Endothelial cell (in vitro differentiated cells): ENCODE measurements at places on chromosomes 1 and 21. TPM values are rescaled to one million over a fixed set of nuclear protein-coding genes. Genes with fewer than 3 reads are reported as not detected.

NID1 gene
- total RNA-seq = 186 TPM

ANKRD34A gene
- total RNA-seq = 0.56 TPM

RIIAD1 gene
- total RNA-seq = not detected

LCE1D gene
- not detected for total RNA-seq

KIAA1614 gene
- total RNA-seq = 2.6 TPM

LPAR3 gene
- total RNA-seq = 1.2 TPM

ERG gene
- total RNA-seq = 133 TPM

GRCh38 chr1:30359539-30360220 lies 363.7 kb downstream of the MATN1 start:
- no peak for DNase-seq
- H3K27me3 ChIP-seq = peaks cover 6% of the 10 kb centered on the region
- H3K27ac ChIP-seq = no peak overlapping the region
- H3K36me3 ChIP-seq = no peaks in the 10 kb centered on the region
- no peak overlapping the region for H3K4me3 ChIP-seq

GRCh38 chr21:44420416-44421205 lies 34.7 kb upstream of the LRRC3 start:
- no peaks in the 10 kb centered on the region for H3K4me1 ChIP-seq
- H3K27ac ChIP-seq = no peak overlapping the region
- H3K27me3 ChIP-seq = peaks cover 1% of the 10 kb centered on the region
- H3K36me3 ChIP-seq = peaks cover 8% of the 10 kb centered on the region

- peaks cover 78% of the 10 kb centered on the region for H3K36me3 ChIP-seq
- H3K4me3 ChIP-seq = no peak overlapping the region
- H3K4me1 ChIP-seq = peaks cover 11% of the 10 kb centered on the region
These were observed 18.0 kb downstream of the TIE1 start for GRCh38 chr1:43318831-43319230.

- no peak overlapping the region for H3K4me3 ChIP-seq
- no peaks in the 10 kb centered on the region for H3K36me3 ChIP-seq
- no peaks in the 10 kb centered on the region for H3K4me1 ChIP-seq
- no peak for DNase-seq
- no peak overlapping the region for H3K27ac ChIP-seq
These were observed 49.6 kb downstream of the PLA2G4A start for GRCh38 chr1:186878356-186878755.

DNA sequence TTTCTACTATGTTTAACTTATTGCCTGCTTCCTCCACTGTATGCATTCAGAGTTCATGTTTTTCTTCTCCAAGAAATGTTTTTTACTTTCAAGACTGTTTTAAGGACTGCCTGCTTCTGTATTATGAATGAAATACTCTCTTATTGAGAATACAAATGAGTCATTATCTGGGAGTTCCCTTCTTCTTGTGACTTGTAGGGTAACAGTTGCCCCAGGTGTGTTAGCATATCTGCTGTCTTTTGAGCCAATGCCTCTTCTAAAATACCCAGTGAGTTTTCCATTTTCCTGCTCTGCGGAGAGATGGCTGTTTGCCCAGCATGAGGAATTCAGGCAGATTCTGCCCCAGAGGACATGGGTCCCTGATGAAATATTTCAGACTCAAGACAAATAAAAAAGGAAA lies 34.1 kb upstream of the ST6GALNAC5 start:
- no peaks in the 10 kb centered on the region for H3K36me3 ChIP-seq
- no peak for DNase-seq
- no peaks in the 10 kb centered on the region for H3K27me3 ChIP-seq
- no peaks in the 10 kb centered on the region for H3K4me1 ChIP-seq

GRCh38 chr1:77030401-77031105 lies 163.3 kb downstream of the ST6GALNAC5 start:
- H3K27ac ChIP-seq = no peak overlapping the region
- no peaks in the 10 kb centered on the region for H3K27me3 ChIP-seq
- H3K36me3 ChIP-seq = no peaks in the 10 kb centered on the region
- no peak overlapping the region for H3K4me3 ChIP-seq
- DNase-seq = no peak

- DNase-seq = no peak
- peaks cover 18% of the 10 kb centered on the region for H3K4me1 ChIP-seq
- no peak overlapping the region for H3K4me3 ChIP-seq
- H3K27me3 ChIP-seq = peaks cover 2% of the 10 kb centered on the region
- H3K36me3 ChIP-seq = peaks cover 26% of the 10 kb centered on the region
These were observed 57.4 kb downstream of the DIP2A start for GRCh38 chr21:46516068-46516467.

DNA sequence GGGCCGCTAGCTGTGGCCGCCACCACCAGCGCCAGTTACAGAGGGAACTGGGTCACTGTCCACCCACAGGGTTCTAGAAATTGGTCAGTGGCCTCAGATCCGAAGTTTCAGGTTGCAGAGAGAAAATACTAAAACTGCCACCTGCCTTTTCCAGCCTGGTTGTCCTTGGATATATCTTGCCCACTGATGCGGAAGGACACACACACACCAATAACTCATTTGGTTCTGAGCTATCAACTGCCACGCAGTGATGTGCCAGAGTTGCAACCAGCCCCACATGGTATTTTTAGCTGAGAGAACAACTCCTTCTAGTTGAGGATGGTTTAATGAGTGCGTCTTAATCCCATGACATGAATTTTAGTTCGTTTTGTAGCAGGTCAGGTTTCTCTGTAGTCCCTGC lies 68.1 kb downstream of the SH3BGR start:
- peaks cover 1% of the 10 kb centered on the region for H3K27me3 ChIP-seq
- H3K4me1 ChIP-seq = peaks cover 8% of the 10 kb centered on the region
- no peak for DNase-seq
- no peak overlapping the region for H3K27ac ChIP-seq
- no peak overlapping the region for H3K4me3 ChIP-seq

DNA sequence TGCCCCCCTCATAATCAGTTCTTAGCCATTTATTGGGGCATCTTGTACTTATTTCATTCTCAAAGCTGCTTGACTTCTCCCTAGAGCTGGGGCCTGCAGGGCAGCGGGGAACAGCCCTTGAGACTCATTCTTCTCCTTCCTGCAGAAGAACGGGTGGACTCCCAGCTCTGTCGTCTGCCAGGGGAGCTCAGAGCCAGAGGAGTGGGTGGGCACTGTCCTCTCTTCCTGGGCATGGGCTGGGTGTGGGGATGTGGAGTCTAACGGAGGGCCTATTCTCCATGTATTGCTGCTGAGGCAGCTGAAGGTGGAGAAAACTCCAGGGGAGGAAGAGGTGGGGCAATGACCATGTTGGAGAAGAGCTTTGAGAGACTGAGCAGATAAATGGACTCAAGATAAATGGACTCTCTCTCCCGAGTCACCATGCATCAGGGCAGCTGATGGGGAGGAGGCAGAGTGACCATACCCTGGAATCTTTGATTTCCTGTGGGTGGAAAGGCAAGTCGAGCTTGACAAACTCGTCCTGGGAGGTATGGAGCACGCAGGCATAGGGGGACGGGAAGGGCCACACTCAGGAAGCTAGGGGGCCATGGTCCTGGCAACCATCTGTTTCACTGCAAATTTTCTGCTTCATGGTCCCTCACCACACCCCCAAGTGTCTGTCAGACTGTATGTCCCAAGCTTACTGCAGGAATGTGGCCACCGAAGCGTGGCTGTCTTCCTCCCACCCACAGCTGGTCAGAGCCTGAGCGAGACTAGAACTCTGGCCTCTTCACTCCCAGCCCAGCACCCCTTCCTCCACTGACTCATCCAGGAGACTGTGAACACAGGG lies 56.9 kb upstream of the ATP2B4 start:
- H3K27ac ChIP-seq = no peak overlapping the region
- DNase-seq = no peak
- no peak overlapping the region for H3K4me3 ChIP-seq
- no peaks in the 10 kb centered on the region for H3K36me3 ChIP-seq
- peaks cover 6% of the 10 kb centered on the region for H3K27me3 ChIP-seq
- peaks cover 8% of the 10 kb centered on the region for H3K4me1 ChIP-seq

DNA sequence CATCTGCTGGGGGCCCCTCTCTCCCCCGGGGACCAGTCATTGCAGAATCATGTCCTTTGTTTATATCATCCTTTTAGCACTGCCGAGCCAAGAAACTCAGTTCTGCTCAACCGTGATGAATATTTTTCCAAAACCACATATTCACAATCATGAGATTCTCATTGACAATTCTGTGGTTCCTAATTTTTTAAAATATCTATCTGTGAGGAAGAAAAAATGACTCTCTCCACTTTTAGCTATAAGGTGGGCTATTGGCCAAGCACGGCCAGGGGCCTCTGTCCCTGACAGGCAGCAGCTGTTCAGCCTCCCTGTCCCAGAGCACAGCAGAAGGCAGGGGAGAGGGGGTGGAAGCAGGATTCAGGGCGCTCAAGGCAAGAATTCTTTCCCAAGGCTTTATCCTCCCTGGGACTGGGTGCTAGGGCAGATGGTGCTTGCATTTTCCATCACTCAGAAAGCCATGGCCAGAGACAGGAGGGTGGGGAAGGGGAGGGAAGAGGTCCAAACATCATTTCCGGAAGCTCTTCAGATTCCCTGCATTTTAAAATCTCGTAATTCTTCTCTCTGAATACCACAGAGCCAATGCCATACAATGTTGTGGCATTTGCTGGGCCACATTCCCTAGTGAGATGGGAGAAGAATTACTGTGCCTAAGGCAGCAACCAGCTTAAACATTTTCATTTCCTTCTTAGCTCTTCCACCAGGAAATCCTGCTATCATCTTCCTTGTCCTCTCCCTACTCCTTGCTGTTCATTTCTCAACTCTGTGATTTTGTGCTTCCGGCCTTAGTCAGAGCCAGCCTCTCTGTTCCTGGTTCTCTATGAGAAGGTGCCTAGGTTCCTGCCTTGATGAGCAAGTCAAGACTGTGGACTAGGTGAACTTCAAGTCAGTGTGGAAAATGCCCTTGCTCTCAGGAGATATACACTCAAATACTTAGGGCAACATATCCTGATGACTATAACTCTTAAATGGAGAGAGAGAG lies 60.3 kb downstream of the KCNJ6 start:
- peak overlapping the region; percentile 82 for H3K27ac ChIP-seq
- H3K27me3 ChIP-seq = no peaks in the 10 kb centered on the region
- H3K4me1 ChIP-seq = peaks cover 12% of the 10 kb centered on the region
- no peak overlapping the region for H3K4me3 ChIP-seq
- no peaks in the 10 kb centered on the region for H3K36me3 ChIP-seq

GRCh38 chr21:33884376-33885171 lies 31.0 kb downstream of the ATP5PO start:
- peaks cover 6% of the 10 kb centered on the region for H3K4me1 ChIP-seq
- DNase-seq = no peak
- H3K36me3 ChIP-seq = no peaks in the 10 kb centered on the region
- no peak overlapping the region for H3K27ac ChIP-seq
- no peak overlapping the region for H3K4me3 ChIP-seq

- no peaks in the 10 kb centered on the region for H3K36me3 ChIP-seq
- H3K27me3 ChIP-seq = no peaks in the 10 kb centered on the region
- no peak overlapping the region for H3K27ac ChIP-seq
- no peak for DNase-seq
- H3K4me3 ChIP-seq = no peak overlapping the region
These were observed 350.8 kb upstream of the KAZN start for GRCh38 chr1:14247666-14248065.

DNA sequence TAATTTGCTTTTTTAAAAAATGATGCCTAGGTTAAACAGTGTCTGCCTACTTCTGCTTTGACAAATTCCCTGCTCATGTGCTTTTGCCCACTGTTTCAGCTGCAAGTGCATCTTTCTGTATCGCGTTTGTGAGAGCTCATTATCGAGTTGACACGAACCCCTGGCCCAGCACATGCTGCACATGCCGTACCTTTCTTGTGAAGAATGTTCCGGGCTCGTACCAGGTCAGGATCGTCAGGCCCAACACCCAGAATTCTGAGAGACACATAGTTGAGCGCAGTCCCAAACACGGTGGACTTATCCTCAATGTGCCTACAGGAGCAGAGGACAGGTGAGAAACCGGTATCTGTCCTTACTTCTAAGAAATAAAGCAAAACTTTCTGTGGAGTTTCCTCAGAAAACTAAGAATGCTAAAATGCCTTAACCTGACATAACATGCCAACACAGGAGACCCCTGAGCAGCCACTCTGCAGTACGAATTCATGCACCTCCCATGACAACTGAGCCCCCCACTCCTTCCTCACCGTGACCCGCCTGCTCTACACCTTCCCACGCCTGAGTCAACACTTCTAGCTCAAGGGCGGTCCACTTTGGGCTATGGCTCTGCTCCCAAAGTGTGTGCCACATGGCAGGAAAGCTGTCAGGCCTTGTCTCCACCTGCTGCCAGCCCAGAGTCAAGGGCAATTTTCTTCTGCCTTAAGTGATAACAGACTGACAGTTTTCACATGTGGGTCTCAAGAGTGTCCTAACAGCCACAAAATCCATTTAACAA lies 6.7 kb downstream of the LSS start:
- no peak for DNase-seq
- H3K4me1 ChIP-seq = peaks cover 17% of the 10 kb centered on the region
- H3K4me3 ChIP-seq = no peak overlapping the region
- H3K27me3 ChIP-seq = no peaks in the 10 kb centered on the region
- no peak overlapping the region for H3K27ac ChIP-seq

- peaks cover 4% of the 10 kb centered on the region for H3K36me3 ChIP-seq
- H3K4me3 ChIP-seq = peak overlapping the region; percentile 95
- H3K27ac ChIP-seq = peak overlapping the region; percentile 86
- H3K27me3 ChIP-seq = peaks cover 6% of the 10 kb centered on the region
- H3K4me1 ChIP-seq = peaks cover 15% of the 10 kb centered on the region
- DNase-seq = no peak
These were observed 926 bp upstream of the MRPL55 start for GRCh38 chr1:228109962-228110488.

- no peak overlapping the region for H3K27ac ChIP-seq
- H3K4me3 ChIP-seq = no peak overlapping the region
- no peaks in the 10 kb centered on the region for H3K27me3 ChIP-seq
- no peaks in the 10 kb centered on the region for H3K36me3 ChIP-seq
These were observed 976.9 kb downstream of the BRINP3 start for GRCh38 chr1:189500778-189501177.
